ENCODE measurements at places on chromosomes 6 and 20. TPM values are rescaled to one million over a fixed set of nuclear protein-coding genes. Genes with fewer than 3 reads are reported as not detected.

MUC21 gene
- not detected for total RNA-seq

TMC2 gene
- total RNA-seq: not detected

GFRA4 gene
- total RNA-seq: not detected

SCGN gene
- not detected for total RNA-seq

HEY2 gene
- total RNA-seq: not detected

ZSWIM3 gene
- 8.6 TPM for total RNA-seq

DNA sequence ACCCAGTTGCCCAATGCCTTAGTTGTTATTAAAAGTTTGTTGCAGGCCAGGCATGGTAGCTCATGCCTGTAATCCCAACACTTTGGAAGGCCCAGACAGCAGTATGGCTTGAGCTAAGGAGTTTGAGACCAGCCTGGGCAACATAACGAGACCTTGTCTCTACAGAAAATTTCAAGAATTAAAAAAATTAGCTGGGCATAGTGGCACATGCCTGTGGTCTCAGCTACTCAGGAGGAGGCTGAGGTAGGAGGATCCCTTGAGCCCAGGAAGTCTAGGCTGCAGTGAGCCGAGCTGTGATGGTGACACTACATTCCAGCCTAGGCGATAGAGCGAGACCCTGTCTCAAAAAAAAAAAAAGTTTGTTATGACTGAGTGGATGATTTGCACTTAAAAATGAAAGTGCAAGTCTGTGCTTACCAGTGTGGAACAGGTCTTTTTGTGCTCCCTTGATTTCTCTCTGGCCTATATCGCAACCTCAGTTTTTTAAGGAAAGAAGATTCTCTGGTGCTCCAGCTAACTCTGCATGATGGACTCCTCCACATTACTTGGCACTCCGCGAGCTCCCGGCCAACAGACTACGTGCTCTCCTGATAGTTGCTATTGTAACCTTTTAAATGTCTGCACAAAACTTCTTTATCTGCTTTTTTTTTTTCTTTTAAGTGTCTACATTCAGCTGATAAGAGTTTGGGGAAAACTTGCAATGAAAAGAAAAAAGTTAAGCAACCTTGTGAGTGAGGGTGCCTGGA is 22.1 kb downstream of the ZKSCAN3 start:
- no peak for DNase-seq

DNA sequence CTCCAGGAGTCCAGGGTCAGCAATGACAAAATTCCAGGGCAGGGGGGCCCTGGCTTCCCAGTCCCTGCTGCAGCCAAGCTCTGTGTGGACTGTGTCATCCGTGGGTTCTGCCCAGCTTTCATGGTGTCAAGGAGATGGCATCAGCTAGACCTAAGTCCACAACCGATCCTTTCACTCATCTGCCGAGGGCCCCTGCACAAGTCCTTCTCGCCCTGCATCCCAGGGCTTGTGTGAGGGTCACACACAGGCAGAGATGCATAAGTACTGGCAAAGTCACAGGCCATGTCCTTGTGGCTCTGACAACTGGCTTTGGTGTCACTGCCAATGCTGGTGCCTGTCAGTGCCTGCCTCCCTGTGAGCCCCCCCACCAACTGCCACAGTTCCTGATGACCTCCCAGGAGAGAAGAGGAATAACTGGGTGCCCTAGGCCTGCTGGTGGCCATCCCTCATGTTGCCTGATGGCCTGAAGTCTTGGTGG is 181.4 kb upstream of the CST7 start:
- no peak for DNase-seq

DNA sequence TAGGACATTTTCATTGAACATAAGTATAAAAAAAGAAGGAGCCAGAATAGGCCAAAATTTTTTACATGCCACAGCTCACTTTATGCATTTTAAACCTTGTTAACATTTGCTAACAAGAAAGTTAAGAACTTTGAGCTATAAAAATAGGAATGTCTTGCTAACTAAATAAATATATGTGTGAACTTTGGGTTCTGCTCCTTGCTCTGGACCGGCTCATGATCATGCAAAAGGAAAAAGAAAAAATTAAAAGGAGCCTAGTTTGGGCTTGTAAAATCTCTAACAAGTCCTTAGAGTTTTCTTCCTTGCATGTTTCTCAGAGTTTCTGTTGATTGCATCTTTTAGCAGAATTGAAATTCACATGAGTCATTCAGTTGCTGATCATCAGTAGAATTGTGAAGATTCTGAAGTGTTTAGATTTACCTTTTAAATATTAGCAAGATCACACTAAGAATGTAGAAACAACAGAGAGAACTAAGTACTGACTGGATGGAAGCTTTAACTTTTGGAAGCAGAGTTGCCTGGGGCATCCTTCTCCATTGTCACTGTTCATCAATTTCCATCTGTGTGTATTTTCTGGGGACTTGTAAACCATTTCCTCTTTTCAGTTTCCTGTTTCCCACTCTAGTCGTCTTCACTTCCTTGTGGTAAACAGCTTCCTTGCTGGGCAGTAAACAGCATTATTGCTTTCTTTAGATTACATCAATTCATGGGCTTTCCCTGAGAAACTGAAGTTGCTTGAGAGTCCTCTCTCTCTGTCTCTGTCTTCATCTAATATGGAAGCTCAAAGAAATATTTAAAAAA is 458.4 kb upstream of the BTBD3 start:
- DNase-seq: peak; percentile 43

GRCh38 chr20:2914160-2914559 is 40.9 kb downstream of the PTPRA start:
- DNase-seq: peak; percentile 20

GRCh38 chr6:92433911-92434310 is 985.4 kb downstream of the EPHA7 start:
- no peak for DNase-seq

- DNase-seq: no peak
Observed at GRCh38 chr20:37042986-37043972, 52.5 kb downstream of the RBL1 start.

All from M059J (cell line).